ENCODE measurements at places on chromosomes 7 and 10. TPM values are rescaled to one million over a fixed set of nuclear protein-coding genes. Genes with fewer than 3 reads are reported as not detected.

PDE6C gene
- total RNA-seq: not detected

SYT15 gene
- 5.3 TPM for total RNA-seq

STMP1 gene
- 24.9 TPM for total RNA-seq

ZNRF2 gene
- 15.1 TPM for total RNA-seq

EPHA1 gene
- total RNA-seq: 0.25 TPM

HECW1 gene
- total RNA-seq: 74.7 TPM

FAM237B gene
- total RNA-seq: not detected
